Activated effector memory CD4-positive, alpha-beta T cell treated with Interleukin-2 at 50 U/mL for 16 hours (primary cell): ENCODE measurements at places on chromosomes 6 and 20.

DNA sequence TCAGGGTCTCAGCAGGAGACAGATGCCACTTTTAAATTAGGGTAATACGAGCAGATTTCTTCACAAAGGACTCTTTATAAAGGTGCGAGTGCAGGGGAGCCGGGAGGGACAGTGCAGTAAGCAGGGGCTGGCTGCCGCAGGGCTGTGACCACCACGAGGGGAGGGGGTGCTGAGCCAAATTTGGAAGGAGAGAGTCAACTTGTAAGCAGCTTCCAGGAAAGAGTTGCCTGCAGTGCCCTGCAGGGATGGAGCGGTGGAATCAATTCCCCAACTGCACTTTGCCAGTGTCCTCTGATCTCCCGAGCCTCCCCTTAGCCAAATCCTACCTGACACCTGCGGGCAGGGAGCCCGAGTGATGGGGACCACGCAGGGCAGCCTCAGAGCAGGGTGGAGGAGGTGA lies 13.9 kb upstream of the CCDC167 start:
- DNase-seq: no peak

DNA sequence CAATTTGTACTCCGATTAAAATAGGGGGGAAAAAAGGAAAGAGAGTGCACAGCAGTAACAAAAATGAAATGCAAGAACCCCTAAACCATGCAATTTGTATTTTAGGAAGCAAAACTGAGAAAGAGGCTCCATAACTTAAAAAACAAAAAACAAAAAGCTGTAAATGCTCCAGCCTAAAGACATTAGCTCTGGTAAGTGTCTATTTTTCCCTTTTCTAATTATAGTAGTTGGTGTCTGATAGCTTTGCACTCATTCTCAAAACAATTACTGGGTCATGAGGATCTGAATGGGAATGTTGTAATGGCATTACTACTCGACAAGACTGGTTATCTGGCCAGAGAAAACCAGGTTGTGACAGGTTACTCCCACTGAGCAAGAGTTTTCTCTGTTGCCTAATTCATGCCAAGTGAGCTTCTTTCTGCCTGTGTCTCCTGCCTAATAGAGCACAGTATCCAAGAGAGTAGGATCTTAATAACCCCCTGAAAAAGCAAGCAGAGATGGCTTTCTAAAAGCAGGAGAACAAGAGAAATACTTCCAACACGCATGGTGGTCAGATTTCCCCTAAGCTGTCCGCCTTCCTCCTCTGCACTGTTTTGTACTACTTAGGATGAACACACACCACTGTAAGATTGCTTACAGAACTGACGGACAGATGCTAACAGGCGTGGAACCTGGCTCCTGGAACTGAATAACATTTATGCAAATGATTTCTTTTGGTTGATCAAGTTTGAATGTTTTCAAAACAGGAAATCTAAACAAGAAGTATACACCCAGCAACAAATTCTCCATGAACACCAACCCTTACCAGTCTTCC lies 86.4 kb downstream of the FKBP5 start:
- DNase-seq: no peak

- DNase-seq: no peak
These were observed 15.8 kb downstream of the GJA1 start for GRCh38 chr6:121451250-121451649.

DNA sequence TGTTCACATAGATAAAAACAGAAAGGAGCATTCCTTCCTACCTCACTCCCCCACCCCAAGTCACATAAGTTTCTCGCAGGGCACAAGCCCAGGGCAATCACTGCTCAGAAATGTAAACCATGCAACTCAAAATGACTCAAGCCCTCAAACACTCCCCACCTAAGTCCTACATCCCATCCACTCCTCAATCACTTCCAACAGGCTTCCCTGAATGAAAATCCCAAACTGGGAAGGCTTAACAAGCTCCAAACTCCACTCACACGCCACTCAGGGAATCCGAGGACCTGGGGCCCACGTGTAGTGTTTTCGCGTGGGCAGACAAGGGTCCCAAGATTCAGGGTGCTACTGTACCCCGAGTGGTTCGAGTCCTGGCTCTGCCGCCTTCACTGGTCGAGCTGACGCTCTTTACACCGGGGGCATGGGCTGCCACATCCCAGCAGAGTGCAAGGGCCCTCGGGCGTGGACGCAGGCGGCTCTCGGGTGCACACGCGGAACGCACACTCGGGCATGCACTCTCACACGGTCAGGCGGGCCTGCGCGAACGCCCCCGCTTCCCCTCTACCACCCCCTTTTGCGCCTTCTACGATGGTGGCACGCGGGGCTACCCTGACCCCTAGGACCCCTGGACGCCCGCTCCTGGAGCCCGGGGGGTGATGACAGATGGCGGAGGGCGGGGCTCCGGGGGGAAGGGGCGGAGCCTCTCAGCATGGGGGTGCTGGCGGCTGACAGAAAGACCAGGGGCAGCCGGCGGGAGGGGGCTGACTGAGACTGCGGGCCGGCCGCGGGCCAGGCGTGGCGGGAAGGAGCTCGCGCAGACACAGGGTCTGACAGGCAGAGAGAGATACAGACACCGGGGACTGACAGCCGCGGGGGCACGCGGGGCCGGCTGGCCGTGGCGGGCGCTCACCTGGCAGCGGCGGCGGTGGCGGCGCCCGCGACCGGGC lies 657 bp downstream of the ZHX3 start:
- DNase-seq: peak; percentile 69

- no peak for DNase-seq
These were observed 3.9 kb downstream of the ATXN1 start for GRCh38 chr6:16757332-16757731.

DNA sequence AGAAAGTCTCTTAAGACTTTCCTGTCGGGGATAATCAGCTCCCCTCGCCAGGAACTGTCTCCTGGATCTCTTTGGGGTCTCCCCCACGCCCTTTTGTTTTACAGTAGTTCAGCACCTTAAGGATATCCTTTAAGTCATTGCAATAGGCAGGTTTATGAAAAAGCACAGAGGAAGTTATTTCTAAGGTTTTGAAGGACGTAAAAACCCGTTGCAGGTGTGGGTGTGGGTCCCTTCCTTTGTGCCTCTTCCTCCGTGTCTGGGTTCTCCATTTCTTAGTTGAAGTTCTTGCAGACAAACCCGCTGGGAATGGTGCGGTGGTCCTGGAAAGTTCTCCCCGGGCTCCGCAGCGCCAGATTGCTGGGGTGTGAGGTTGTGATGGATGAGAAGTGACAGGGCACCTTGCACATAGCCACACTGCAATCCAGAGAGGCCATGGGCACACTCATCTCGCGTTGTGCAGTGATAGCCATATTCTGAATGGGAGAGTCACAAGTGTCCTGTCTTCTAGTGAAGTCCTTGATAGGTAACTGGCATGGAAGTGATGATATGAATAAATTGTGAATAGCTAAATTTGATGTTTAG lies 65.2 kb downstream of the GTF2H5 start:
- DNase-seq: no peak

DNA sequence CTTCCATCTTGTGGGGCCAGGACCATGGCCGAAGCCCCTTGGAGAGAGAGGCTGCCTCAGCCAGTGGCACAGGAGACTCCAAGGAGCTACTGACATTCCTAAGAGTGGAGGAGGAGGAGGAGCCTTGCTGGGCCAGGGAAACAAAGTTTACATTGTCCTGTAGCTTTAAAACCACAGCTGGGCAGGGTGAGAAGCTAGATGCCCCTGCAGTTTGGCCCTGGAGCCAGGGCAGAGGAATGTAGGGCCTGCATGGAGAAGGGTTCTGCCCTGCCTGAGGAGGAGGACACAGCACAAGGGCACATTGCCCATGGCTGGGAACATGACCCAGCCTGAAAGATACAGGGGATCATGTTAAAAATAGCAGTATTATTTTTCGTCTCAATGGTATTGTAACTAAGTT lies 37.4 kb downstream of the PLCG1 start:
- no peak for DNase-seq

DNA sequence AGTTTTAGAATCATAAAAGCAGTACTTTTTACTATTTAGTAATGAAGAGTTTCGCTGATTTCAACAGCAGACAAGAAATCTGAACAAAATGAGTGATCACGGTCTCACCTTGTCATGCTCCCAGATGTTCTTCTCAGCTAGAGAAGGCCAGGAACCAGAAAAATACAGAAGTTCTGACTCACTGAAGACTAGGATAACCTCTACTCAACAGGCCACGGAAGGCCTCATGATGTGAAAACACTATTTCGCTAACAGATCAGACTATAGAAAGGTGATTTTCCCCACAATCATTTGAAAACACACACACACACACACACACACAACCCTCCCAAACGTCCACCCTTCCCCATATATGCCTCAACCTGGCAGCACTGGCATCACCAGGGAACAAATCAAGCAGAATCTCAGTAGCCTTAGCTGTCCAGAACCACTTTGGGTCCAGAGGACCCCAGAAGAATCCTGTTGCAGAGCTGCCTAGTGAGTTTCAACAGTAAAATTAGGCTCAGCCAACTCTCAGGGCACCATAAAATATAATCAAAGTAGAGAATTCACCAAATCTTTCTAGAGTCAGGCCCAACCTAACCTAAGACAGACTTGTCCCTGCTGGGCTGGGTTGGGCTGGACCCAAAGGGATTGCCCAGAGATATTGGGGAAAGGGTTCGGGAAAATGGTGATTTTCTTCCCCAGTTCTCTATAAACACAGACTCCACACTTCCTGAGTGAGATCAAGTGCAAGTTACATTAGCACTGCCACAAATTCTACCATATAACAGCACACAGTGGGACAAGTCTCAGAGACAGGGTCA lies 7.9 kb downstream of the EXOC2 start:
- no peak for DNase-seq

DNA sequence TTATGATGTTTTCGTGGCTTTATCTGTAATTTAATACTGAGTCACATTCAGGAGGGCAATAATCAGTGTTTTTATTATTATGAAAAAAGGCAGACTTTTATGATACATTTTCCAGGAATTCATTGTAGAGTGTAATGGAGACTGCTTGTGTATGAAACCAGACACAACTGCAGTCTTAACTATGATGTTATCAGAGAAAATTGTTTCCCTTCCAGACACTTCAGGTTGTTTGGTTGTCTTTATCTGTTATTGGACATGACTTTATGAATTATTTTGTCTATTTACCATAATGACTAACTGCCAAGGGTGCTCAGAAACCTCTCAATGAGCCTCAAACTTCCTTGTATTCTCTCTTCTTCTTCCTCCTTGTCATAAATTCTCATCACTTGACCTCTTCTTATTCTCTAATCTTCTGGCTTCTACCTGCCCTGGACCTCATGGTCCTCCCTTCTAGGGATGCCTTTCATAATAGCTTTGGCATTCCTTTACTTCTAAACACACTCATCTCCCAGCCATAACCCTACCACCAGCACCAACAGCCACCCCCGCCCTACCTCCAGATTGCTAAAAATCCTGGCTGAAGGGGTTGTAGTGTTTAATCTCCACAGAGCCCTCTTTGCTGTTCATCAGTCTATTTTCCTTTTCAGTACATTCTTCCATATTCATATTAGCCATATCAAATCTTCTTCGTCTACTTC lies 492.5 kb downstream of the CDKAL1 start:
- no peak for DNase-seq

- DNase-seq: no peak
These were observed 653 bp downstream of the FRMD1 start for GRCh38 chr6:168078175-168078942.

- no peak for DNase-seq
These were observed 135.7 kb downstream of the BTBD3 start for GRCh38 chr20:12053353-12053752.

DNA sequence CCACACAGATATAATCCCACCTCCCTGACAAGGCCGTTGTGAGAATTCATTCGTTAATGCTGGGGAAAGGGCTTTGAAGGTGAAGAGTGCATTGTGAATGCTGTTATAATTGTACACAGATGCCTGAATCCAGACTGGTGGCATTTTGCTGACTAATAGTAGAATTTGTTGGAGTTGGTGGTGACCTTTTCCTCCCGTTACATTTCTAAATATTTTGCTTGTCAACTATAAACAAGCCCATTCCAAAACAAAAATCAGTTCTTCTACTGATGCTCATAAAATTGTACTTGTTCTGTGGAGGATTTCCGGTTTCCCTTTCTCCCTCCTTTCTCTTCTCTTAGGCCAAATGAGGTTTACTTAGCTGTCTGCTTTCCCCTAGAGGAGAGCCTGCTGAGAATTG lies 253.1 kb upstream of the SUPT3H start:
- no peak for DNase-seq

DNA sequence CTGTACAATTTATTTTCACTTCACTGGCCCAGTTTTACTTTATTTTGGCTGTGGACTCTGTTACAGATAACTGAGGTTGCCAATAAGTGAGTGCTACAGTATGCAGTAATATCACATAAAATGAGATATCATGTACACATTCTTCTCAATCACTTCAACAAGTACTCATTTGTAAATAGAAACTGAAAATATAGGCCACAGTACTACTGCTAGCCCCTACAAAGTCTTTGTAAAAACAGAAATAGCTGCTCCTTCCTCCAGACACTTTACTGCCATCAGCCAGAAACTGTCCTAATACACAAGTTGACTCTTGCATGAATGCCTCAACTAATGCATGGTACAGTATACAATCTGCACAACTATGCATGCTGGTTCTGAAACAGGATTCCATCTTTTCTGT lies 9.2 kb downstream of the DTNBP1 start:
- DNase-seq: no peak

GRCh38 chr6:39377539-39377950 lies 55.0 kb upstream of the KCNK16 start:
- DNase-seq: no peak

DNA sequence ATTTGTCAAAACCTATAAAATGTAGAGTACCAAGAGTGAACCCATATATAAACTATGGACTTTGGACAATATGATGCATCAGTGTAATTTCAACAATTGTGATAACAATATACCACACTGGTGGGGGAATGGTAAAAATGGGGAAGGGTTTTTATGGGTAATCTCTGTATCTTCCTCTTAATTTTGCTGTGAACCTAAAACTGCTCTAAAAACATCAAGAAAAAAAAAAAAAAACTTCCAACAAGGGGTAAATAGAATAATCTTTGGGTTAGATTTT lies 592.0 kb upstream of the ADGRB3 start:
- no peak for DNase-seq

DNA sequence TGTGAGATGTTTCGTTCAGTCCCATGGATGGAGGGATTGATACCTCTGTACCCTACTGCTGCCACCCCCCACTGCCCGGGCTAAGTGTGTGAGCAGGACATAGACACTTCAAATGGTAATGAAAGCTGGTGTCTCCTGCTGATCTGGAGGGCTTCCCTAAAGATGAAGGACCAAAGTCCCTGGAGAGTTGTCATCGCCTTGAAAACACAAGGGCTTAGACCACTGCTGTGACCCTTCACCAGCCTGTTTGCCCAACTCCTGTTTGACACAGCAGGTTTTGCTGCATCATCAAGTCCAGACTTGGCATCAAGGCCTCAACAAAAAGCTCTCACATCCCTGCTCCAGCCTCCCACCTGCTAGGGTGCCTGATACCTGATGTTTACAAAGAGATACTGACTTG lies 57.9 kb upstream of the FAM8A1 start:
- DNase-seq: no peak

DNA sequence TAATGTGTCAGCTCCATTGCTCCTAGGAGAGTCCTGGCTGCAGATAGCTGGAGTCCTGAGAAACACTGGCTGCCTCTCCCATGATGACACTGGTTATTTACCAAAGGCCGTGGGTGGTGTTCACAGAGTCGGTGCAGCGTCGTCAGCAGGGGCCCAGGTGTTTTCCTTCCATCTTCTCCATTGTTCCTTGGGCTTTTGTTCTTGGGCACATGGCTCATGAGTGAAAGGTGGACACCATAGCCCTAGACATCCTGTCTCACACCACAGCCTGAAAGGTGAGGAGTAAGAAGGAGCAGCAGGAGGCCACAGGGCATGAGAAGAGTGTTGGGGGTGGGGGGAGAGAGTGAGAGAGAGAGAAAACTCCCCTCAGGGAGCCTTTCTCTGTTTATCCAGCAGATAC lies 9.1 kb downstream of the CST5 start:
- no peak for DNase-seq
